ENCODE measurements at places on chromosomes 13 and 19. TPM values are rescaled to one million over a fixed set of nuclear protein-coding genes. Genes with fewer than 3 reads are reported as not detected.

DNA sequence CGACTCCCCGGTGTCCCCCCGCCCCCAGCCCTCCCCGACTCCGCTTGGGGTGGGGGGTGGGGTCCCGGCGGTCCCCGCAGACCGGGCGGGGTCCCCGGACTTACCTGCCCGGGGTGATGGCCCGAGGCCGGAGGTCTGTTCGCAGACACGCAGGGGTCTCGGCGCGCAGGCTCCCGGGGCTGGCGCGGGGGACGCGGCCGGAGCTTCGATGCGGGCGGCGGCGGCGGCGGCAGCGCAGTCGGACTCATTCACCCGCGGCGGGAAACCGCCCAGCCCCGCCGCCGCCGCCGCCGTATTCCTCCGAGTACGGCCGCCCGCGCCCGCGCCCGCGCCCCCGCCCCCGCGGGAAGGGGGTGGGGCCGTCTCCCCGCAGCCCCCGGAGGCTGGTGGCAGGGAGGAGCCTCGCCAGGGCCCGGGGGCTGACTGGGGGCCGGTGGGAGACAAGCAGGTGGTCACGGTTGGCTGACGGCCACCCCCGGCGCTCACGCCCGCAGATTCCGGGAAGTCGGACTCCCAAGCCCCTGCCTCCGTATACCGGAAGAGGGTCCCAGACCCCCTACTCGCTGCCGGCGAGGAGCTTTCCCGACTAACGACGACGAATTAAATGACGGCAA, at the start of gene C2CD4C:
Gene C2CD4C, minus strand, starts transcription at position 246 of the 614 bp plus-strand sequence. CDS start 786 bp downstream, outside the sequence.
- H3K4me3 ChIP-seq, result no peak within 1 kb of the TSS
- peaks cover 13% of the 10 kb centered on the region for H3K27me3 ChIP-seq
- no peak for DNase-seq
- H3K27ac ChIP-seq, result no peak within 1 kb of the TSS

GRCh38 chr19:52585604-52586003, 15.5 kb downstream of the ZNF701 start:
- no peak overlapping the region for H3K27ac ChIP-seq
- DNase-seq, result no peak
- H3K36me3 ChIP-seq, result peaks cover 86% of the 10 kb centered on the region
- no peaks in the 10 kb centered on the region for H3K27me3 ChIP-seq

Gene POSTN
- total RNA-seq, result not detected

- DNase-seq, result no peak
- H3K27ac ChIP-seq, result no peak overlapping the region
- H3K27me3 ChIP-seq, result no peaks in the 10 kb centered on the region
These were observed 19.7 kb upstream of the EHD2 start for GRCh38 chr19:47693489-47693888.

Gene FIZ1
- 13.0 TPM for total RNA-seq

Gene NPAS1
- total RNA-seq, result 0.41 TPM

DNA sequence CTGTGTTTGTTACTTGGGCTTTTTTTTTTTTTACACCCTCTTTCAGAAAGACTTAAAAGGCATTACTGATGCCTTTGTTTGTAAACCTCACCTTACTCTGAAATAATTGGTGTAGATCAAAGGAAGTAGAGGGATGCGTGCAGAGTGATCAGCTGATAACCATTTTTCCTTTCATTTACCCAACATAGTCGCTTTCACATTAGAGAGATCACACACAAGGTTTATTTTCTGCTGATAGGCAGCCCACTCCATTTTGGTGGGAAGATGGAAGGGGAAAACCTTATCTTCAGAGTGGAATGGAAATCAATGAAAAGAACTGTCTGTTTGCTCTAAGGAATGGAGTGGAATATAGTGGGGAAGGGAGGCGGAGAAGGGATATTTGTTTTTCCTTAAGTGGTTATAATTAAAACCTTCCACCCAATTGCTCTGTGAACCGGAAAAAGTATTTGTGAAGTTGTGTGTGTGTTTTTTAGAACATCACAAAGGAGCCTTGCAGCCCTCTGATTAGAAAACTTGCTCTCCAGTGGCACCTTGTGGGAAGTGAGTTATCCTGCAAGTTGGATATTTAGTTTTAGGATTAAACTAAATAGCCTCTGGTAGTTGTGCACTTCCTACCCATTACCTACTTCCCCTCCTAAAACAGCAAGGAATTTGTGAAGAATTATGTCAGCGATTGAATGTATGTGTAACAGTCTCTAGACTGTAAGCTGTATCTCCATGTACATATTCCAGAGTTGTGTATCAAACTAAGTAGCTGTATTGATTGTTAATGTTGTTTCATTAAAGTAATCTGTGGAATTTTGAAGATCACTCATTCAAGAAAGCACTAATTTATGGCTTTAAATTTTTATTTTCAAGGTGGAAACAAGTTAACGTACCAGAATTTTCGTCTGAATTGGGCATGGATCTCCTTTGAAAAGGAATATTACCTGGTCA, 76.8 kb downstream of the FREM2 start:
- no peak overlapping the region for H3K27ac ChIP-seq
- no peak for DNase-seq
- no peaks in the 10 kb centered on the region for H3K36me3 ChIP-seq
- H3K4me1 ChIP-seq, result no peaks in the 10 kb centered on the region
- no peak overlapping the region for H3K4me3 ChIP-seq

GRCh38 chr13:39655569-39656324, at the start of gene COG6:
COG6 (plus strand) TSS chr13:39655662; CDS start chr13:39655727, 65 bp downstream.
- no peaks in the 10 kb centered on the region for H3K27me3 ChIP-seq
- peaks cover 22% of the 10 kb centered on the region for H3K4me1 ChIP-seq
- DNase-seq, result peak; percentile 95
- H3K36me3 ChIP-seq, result peaks cover 16% of the 10 kb centered on the region

Gene PRSS57
- total RNA-seq, result 0.59 TPM

DNA sequence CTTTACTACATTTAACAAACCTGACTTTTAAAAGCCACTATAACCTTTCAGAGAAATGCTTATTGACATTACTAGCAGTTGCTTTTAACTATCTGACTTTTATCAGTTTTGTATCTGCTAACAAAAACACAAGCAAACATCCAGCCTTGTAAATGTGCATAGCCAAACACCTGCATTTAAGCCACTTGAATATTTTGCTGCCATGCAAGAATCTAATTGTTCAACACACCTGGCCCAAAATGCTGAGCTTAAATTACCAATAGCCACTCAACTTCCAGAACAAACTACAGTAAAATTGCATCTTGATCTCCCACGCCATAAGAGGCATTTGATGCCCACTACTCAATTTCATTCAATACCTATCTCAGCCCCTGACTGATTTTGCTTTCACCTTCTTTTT, 9.3 kb downstream of the ZIC5 start:
- no peak overlapping the region for H3K4me3 ChIP-seq
- H3K27me3 ChIP-seq, result peaks cover 85% of the 10 kb centered on the region
- H3K27ac ChIP-seq, result no peak overlapping the region
- no peak for DNase-seq
- peaks cover 6% of the 10 kb centered on the region for H3K4me1 ChIP-seq
- H3K36me3 ChIP-seq, result peaks cover 2% of the 10 kb centered on the region

Gene CGB1
- total RNA-seq, result not detected

DNA sequence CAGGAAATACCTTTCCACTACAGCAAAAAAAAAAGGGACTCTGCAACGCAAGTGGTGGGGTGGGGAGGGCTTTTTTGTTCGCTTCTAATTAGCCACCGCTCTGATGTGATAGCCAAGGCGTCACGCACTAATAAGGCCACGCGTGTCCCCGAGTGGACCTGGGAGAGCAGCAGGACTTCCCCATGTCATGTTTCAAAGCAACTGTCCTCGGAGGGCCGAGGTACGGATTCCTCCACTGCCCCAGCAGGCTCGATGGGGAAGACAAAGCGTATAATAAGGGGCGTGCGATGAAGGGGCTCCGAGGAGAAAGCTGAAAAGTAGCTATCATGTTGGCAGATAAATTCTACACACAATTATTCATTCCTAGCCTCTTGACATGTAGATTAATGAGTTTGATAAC, 179.7 kb upstream of the ZNF507 start:
- no peak overlapping the region for H3K27ac ChIP-seq
- no peaks in the 10 kb centered on the region for H3K27me3 ChIP-seq
- no peak for DNase-seq
- no peaks in the 10 kb centered on the region for H3K36me3 ChIP-seq
- no peak overlapping the region for H3K4me3 ChIP-seq

DNA sequence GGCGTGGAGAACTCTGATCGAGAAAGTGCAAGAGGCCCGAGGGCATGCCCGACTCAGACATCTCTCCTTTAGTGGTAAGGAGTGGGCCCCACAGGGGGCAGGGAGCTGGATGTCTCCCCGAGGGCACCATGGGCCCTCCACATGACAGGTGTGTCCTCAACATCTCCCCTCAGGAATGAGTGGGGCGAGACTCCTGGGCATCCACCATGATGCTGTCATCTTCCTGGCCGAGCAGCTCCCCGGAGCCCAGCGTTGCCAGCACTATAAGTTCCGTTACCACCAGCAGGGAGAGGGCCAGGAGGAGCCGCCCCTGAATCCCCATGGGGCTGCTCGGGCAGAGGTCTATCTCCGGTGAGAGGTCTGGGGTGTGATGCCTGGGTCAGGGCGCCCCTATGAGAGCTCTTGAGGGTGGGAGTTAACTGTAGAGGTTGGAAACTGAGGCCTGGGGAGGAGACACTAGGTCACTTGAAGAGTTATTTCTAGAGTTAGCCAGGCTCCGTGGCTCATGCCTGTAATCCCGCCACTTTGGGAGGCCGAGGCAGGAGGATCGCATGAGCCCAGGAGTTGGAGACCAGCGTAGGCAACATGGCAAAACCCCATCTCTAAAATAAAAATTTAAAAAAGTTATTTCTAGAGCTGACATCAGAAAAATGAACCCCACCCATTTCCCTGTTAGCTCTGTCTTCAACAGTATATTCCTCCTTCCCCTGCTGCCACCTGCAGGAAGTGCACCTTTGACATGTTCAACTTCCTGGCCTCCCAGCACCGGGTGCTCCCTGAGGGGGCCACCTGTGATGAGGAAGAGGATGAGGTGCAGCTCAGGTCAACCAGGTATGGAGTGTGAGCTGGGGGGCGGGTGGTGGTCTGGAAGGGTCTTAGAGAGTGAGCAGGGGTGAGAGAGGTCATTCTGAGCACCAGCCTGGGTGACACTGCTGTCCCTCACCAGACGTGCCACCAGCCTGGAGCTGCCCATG, 5.1 kb downstream of the IGFLR1 start:
- H3K36me3 ChIP-seq, result peaks cover 33% of the 10 kb centered on the region
- H3K27me3 ChIP-seq, result no peaks in the 10 kb centered on the region
- no peak overlapping the region for H3K4me3 ChIP-seq
- H3K27ac ChIP-seq, result no peak overlapping the region
- peaks cover 14% of the 10 kb centered on the region for H3K4me1 ChIP-seq
- DNase-seq, result peak; percentile 56

Gene BRCA2
- total RNA-seq, result 37.8 TPM

- no peaks in the 10 kb centered on the region for H3K36me3 ChIP-seq
- H3K27ac ChIP-seq, result no peak overlapping the region
- H3K4me3 ChIP-seq, result no peak overlapping the region
- H3K27me3 ChIP-seq, result no peaks in the 10 kb centered on the region
These were observed 264.6 kb downstream of the PCDH20 start for GRCh38 chr13:61151062-61151461.

DNA sequence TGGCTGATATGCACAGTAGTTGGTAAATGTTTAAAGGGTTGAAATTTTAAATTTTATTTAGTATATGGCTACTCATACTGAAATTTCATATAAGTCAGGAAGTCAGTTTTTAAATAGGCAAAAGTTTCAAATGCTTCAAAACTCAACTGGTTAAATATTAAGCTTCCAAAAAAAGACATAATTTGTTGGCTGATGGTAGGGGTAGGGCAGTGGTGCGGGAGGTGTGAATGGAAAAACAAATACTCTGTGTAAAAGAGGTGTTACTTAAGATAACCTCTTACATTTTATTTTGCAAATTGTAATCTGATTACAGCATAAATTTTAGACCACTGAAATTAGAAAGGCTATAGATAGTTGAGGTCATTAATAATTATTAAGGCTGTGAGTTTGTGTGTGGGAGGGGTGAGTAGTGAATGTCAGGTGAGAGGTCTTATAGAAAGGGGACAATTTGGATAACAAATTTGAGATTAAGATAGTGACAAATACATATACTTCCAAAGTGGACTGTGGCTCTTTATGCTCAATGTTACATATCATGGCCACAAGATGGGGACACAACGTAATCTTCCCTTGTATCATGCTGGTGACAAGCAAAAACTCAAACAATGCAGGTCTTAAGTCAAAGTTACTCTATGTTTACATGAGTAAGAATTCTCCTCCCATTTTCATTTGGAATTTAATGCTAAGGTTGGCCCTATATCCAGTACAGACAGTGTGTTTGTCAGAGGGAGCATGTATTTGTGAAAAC, 36.6 kb upstream of the OXGR1 start:
- no peak for DNase-seq
- no peak overlapping the region for H3K27ac ChIP-seq
- no peaks in the 10 kb centered on the region for H3K36me3 ChIP-seq
- peaks cover 12% of the 10 kb centered on the region for H3K27me3 ChIP-seq
- H3K4me3 ChIP-seq, result no peak overlapping the region

Gene NALCN
- total RNA-seq, result not detected

Gene GNG14
- total RNA-seq, result not detected

Gene ZGLP1
- total RNA-seq, result 3.3 TPM

GRCh38 chr13:56953965-56954364, 186.8 kb upstream of the PRR20A start:
- H3K36me3 ChIP-seq, result no peaks in the 10 kb centered on the region
- H3K27ac ChIP-seq, result no peak overlapping the region
- no peak for DNase-seq
- no peaks in the 10 kb centered on the region for H3K27me3 ChIP-seq
- H3K4me3 ChIP-seq, result no peak overlapping the region

- peaks cover 12% of the 10 kb centered on the region for H3K27me3 ChIP-seq
- DNase-seq, result no peak
- H3K4me3 ChIP-seq, result no peak overlapping the region
- H3K27ac ChIP-seq, result no peak overlapping the region
- no peaks in the 10 kb centered on the region for H3K4me1 ChIP-seq
These were observed 5.2 kb downstream of the INSR start for GRCh38 chr19:7288977-7289376.

Gene CGB5
- not detected for total RNA-seq

GRCh38 chr13:30373727-30374126, 48.6 kb upstream of the UBE2L5 start:
- no peaks in the 10 kb centered on the region for H3K27me3 ChIP-seq
- H3K4me3 ChIP-seq, result peak overlapping the region; percentile 76
- peak; percentile 87 for DNase-seq
- H3K27ac ChIP-seq, result peak overlapping the region; percentile 91

- H3K4me3 ChIP-seq, result no peak overlapping the region
- peaks cover 20% of the 10 kb centered on the region for H3K4me1 ChIP-seq
- DNase-seq, result no peak
- H3K36me3 ChIP-seq, result no peaks in the 10 kb centered on the region
- H3K27me3 ChIP-seq, result peaks cover 10% of the 10 kb centered on the region
- no peak overlapping the region for H3K27ac ChIP-seq
These were observed 24.9 kb downstream of the CEBPA start for GRCh38 chr19:33277434-33277833.

Gene PCCA
- total RNA-seq, result 14.1 TPM

Gene SHISA7
- not detected for total RNA-seq
